ENCODE measurements at places on chromosomes 6 and 20.
A peak's percentile ranks its signal among the peaks of the same experiment; 100 is the strongest.

- peaks cover 25% of the 10 kb centered on the region for H3K27me3 ChIP-seq
- H3K4me3 ChIP-seq = no peak overlapping the region
- peaks cover 6% of the 10 kb centered on the region for H3K4me1 ChIP-seq
- no peaks in the 10 kb centered on the region for H3K36me3 ChIP-seq
Measured at GRCh38 chr20:38842026-38842425, 36.5 kb downstream of the PPP1R16B start.

GRCh38 chr6:8749465-8749864 lies 314.1 kb upstream of the SLC35B3 start:
- no peak overlapping the region for H3K4me3 ChIP-seq
- no peak overlapping the region for H3K27ac ChIP-seq
- H3K4me1 ChIP-seq = no peaks in the 10 kb centered on the region
- peaks cover 14% of the 10 kb centered on the region for H3K27me3 ChIP-seq
- DNase-seq = no peak
- H3K36me3 ChIP-seq = no peaks in the 10 kb centered on the region

DNA sequence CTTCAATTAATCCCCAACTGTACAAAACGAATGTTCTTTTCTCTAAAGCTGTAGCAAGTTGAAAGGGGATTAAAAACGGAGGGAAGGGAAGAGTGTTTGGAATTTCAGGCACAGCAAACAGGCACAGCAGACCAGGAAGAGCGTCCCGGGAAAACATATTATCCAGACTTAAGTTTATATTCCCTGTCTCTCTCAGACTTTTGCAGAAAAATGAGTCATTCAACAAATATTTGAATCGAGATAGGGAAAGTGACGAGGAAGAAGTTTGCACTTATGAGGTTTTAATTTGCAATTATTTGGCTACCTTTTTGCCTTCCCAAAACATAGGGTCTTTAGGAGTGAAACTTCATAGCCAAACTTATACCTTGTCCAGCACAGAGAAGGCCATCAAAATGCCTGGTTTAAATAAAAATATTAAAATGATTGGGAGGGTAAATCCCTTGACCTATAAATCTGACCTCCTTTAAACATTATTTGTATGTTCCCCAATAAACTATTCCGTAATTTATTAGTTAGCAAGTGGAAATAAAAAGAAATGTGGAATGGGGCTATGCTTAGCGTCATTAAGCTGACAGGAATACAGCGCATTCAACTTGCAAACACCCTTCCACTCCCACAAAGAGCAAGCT lies 16.0 kb downstream of the HFE start:
- peaks cover 29% of the 10 kb centered on the region for H3K4me1 ChIP-seq
- peak overlapping the region; percentile 88 for H3K4me3 ChIP-seq
- peak overlapping the region; percentile 97 for H3K27ac ChIP-seq

DNA sequence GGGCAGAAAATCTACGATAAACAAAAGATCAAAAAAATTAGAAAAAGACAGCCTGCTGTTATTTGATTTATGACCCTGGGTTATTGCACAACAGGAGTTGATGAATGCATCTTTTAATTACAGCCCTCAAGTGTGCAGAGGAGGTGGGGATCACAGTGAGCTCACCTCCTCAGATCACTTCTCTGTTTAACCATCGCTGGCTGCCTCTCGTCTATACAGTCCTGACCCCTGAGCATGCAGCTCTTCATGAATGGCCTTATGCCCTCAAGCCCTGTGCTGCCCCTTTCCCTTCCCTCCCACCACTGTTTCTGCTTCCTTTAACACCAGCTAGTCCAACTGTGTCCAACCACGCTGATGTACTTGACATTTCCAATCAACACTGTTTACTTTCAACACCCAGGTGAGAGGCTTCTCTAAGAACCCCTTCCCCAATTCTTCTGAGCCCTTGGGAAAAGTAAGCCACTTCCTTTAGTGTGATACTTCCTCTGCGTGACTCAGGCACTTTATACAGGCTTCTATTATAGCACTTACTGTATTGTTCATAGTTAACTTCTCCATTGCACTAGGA lies 60.6 kb upstream of the RIPOR2 start:
- peaks cover 11% of the 10 kb centered on the region for H3K4me1 ChIP-seq
- DNase-seq = no peak
- H3K4me3 ChIP-seq = no peak overlapping the region

DNA sequence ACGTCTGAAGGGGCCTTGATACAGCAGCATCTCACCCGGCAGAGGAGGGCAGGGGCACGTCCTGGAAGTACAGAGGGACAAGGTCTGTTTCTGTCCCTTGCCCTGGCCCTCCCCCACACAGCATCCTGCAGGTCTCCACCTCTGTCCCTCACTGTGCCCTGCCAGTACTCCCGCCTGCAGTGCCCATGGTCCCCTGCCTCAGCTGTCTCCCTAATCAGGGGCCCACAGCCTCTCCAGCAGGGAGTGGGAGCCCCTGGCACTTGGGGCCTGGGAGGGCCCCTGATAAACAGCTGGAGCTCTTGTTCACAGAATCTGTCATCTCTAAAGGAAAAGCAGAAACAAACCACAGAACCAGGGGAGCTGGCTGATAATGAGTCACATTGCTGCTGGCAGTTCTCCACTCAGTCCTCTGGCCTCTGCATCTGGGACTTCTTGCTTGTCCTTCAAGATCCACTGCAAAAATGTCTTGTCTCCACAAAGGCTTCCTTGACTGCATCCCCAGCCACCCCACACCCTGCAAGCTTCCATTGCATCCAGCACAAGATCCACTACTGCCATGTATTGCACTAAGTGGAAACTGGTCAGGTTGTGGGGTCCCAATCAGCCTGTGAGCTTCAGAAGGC lies 33.2 kb upstream of the TAF8 start:
- H3K27ac ChIP-seq = peak overlapping the region; percentile 12
- no peaks in the 10 kb centered on the region for H3K36me3 ChIP-seq
- H3K4me1 ChIP-seq = no peaks in the 10 kb centered on the region
- H3K4me3 ChIP-seq = no peak overlapping the region
- no peak for DNase-seq
- H3K27me3 ChIP-seq = peaks cover 8% of the 10 kb centered on the region

DNA sequence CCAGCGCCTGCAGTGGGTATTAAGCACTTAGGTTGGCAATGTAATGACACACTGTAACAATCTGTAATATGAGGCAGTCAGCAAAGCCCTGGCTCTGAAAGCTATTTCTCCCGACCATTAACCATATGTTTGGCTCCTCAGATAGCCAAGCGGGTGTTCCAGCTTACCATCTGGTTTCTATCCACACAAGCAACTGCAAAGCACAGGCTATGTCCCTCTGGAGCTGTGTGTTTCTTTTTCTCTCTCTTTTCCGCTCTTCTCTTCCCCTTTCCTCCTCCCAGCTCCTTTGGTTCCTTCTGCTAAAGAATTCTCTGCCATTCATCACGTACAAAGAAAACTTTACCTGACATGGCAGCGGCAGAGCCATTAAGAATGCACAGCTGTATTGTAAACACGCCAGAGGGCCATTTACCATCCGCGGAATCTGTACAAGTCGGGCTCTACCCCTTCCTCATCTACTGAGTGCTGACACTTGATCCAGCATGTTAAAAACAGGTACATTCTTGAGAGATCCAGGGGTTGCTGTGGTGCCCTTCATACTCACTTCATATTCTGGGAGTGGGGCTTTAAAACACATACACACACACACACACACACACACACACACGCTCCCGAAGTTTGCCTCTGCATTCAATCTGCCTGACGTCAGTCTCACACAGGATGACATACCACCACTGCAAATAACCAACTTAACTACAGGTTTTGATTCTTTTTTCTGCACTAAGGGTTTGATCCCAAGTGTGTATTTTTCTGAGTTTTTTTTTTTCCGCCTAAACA lies 77.2 kb downstream of the BACH2 start:
- H3K27me3 ChIP-seq = no peaks in the 10 kb centered on the region
- no peak overlapping the region for H3K4me3 ChIP-seq
- H3K4me1 ChIP-seq = no peaks in the 10 kb centered on the region

DNA sequence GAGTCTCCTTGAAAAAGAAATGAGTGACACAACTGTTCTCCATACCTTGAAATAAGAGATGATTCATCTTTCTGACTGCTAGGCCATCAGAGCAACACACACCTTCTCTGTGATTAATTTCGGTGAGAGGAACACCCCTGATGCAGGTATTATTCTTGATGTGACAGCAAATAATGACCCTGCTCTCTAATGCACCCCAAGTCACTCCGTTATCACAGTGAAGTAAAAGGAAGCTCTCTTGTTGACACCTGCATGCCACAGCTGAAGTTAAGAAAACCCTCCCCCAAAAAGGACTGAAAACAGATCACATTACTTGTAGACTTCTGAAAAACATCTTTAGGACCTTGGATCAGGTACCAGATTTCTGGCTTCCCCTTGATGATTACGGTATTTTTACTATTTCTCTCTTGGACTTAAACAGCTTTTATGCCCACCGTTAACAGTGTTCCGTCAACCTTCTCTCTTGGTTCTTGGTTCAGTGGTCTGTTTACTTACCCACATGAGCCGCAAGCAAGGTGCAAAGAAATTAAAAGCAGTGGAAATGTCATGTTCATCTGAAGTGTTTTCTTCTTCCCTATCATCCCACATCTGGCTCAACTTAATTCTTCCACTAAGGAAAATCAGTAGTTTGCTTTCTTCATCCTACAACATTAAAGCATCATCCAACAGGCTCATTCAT lies 249.7 kb downstream of the GMPR start:
- H3K4me3 ChIP-seq = no peak overlapping the region
- peaks cover 23% of the 10 kb centered on the region for H3K36me3 ChIP-seq
- no peak for DNase-seq
- peaks cover 22% of the 10 kb centered on the region for H3K4me1 ChIP-seq

GRCh38 chr6:76703285-76703684 lies 630.8 kb upstream of the IMPG1 start:
- DNase-seq = no peak
- no peak overlapping the region for H3K4me3 ChIP-seq
- H3K4me1 ChIP-seq = peaks cover 46% of the 10 kb centered on the region

DNA sequence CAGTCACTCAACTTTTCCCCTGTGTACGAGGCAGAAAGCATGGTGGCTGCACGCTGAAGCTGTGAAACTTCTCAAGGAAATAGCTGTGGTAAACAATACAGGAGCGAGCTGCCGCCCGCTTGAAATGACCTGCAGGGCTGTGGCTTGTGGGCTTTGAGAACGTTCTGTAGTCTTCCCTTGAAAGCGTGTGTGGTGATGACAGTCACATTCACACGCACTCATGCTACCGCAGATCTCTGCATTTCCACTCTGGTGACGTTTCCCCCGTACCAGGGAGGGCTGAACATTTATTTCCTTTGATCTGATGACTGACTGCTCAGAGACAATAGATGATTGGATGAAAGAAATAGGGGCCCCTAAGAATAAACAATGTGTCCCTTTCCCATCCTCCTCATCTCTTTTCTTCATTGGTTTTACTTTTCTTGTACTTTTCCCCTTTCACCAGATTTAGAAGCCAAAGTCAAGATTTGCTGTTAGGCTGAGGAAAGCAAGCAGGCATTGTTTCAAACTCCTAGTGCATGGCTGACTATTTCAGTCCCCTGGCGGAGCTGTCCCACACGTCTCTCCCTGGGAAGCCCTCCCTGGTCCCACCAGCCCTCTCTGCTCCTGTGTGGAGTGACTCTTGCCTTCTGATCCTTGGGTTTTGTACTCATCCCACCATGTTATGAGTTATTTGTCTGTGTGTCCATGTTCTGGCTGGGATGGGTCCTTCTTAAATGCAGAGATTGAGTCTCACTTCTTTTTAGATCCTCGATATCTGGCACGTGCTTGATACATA lies 3.9 kb downstream of the SYTL3 start:
- peaks cover 10% of the 10 kb centered on the region for H3K27me3 ChIP-seq
- H3K36me3 ChIP-seq = no peaks in the 10 kb centered on the region
- DNase-seq = no peak
- H3K4me3 ChIP-seq = no peak overlapping the region

DNA sequence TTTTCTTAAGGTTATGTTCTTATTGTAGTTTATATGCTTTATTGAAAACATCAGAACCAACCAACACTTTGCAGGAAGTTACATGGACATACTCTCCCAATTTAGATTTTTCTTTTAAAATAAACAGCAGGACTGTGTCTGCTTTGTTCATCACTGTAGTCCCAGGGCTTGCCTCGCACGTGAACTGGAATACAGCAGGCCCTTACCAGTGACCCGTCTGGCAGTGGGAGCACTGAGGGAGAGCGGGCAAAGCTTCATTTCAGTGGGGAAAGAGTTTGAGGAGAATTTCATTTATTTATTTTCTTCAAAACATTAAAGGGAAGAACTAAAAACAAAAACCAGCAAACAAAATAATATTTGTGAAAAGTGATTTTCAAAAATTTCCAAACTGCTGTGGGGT lies 230.8 kb downstream of the PAX1 start:
- H3K4me1 ChIP-seq = peaks cover 15% of the 10 kb centered on the region
- H3K27me3 ChIP-seq = peaks cover 4% of the 10 kb centered on the region
- H3K4me3 ChIP-seq = no peak overlapping the region
- no peak for DNase-seq

DNA sequence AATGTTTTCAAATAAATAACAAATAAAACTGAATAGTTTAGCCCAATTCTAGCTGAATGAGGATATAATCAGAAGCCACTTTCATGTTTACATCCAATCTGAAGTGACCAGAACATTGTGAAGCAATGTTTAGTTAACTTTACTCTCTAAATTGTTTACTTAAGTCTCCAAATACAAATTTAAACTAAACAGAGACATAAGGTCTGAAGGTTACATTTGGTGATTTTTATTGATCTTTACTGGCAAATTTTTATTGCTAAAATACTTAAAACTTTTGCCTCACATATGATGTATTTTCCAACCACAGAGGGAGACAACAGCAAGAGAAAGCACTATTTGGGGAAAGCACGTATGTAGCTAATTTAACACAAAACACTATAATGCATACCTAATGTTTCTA lies 106.8 kb upstream of the THEMIS start:
- no peaks in the 10 kb centered on the region for H3K27me3 ChIP-seq
- H3K27ac ChIP-seq = no peak overlapping the region
- no peak for DNase-seq
- H3K4me3 ChIP-seq = no peak overlapping the region

GRCh38 chr6:108562503-108562993 lies 1.8 kb downstream of the FOXO3 start:
- peak overlapping the region; percentile 36 for H3K27ac ChIP-seq
- peaks cover 3% of the 10 kb centered on the region for H3K27me3 ChIP-seq
- peaks cover 15% of the 10 kb centered on the region for H3K36me3 ChIP-seq
- DNase-seq = peak; percentile 45
- peaks cover 43% of the 10 kb centered on the region for H3K4me1 ChIP-seq
- peak overlapping the region; percentile 95 for H3K4me3 ChIP-seq

DNA sequence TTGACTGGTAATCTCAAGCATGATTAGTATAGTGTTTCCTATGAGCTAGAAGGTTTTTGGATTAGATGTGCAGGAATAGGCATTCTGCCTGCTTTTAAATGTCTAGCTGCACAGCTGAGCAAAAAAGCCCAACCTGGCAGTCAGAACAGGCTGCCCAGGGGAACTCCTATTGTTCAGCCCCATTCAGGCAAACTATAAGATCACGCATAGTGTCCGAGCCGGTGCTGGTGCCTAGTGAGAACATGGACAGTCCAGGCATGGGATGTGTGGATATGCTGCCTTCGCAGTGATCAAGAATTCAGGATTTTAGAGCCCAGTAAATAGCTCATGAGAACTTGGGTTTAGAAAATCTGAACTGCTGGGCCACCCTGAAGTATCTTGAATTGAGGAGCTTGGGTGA lies 348.8 kb downstream of the UTRN start:
- DNase-seq = no peak
- no peak overlapping the region for H3K4me3 ChIP-seq
- H3K4me1 ChIP-seq = peaks cover 4% of the 10 kb centered on the region
- H3K36me3 ChIP-seq = peaks cover 8% of the 10 kb centered on the region
- H3K27ac ChIP-seq = no peak overlapping the region

- H3K27me3 ChIP-seq = peaks cover 12% of the 10 kb centered on the region
- H3K4me3 ChIP-seq = no peak overlapping the region
- DNase-seq = no peak
- no peaks in the 10 kb centered on the region for H3K36me3 ChIP-seq
- peak overlapping the region; percentile 90 for H3K27ac ChIP-seq
Measured at GRCh38 chr20:22825546-22825945, 209.6 kb upstream of the SSTR4 start.
